ENCODE measurements at places on chromosomes 1 and 21. TPM values are rescaled to one million over a fixed set of nuclear protein-coding genes. Genes with fewer than 3 reads are reported as not detected.

VPS13D gene
- 40.0 TPM for total RNA-seq

OPRD1 gene
- total RNA-seq: not detected

BRDT gene
- total RNA-seq: not detected

IFI6 gene
- 68.4 TPM for total RNA-seq

SEC16B gene
- total RNA-seq: 1.0 TPM

GRCh38 chr1:202967684-202968281, 726 bp upstream of the CYB5R1 start:
- no peaks in the 10 kb centered on the region for H3K27me3 ChIP-seq
- H3K4me1 ChIP-seq: peaks cover 9% of the 10 kb centered on the region
- no peak overlapping the region for H3K27ac ChIP-seq
- peak overlapping the region; percentile 65 for H3K4me3 ChIP-seq
- peaks cover 5% of the 10 kb centered on the region for H3K36me3 ChIP-seq
- DNase-seq: no peak

DNA sequence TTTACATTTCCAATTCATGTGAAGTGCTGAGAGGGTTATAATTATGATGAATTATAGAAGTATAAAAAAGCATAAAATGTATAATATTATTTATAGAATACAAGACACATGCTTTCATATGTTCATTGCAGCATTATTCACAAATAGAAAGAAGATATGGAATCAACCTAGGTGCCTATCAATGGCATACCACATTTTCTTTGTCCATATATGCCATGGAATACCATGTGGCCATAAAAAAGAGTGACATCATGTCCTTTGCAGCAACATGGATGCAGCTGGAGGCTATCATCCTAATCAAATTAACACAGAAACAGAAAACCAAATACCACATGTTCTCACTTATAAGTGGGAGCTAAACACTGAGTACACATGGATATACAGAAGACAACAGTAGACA, 85.1 kb upstream of the C1orf105 start:
- DNase-seq: no peak
- no peaks in the 10 kb centered on the region for H3K36me3 ChIP-seq
- no peaks in the 10 kb centered on the region for H3K4me1 ChIP-seq
- H3K27ac ChIP-seq: no peak overlapping the region
- no peak overlapping the region for H3K4me3 ChIP-seq
- H3K27me3 ChIP-seq: no peaks in the 10 kb centered on the region

DNA sequence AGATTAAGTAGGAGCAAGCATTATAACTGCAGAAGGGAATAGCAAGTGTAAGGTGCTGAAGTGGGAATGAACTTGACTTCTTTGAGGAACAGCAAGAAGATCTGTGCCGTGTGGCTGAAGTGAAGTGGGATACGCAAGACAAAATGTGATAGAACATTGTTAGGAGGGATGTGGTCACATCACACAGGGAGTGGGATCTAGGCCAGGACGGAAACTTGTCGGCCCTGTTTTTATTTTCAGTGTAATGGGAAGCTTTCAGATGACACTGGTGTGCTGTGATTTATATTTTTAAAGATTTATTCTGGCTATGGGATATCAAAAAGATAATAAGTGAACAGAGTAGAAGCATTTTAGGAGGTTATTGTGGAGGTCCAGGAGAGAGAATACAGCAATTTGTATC, 116.4 kb downstream of the PLA2G4A start:
- DNase-seq: no peak
- no peak overlapping the region for H3K4me3 ChIP-seq
- no peaks in the 10 kb centered on the region for H3K27me3 ChIP-seq
- H3K4me1 ChIP-seq: no peaks in the 10 kb centered on the region
- H3K36me3 ChIP-seq: no peaks in the 10 kb centered on the region

DNA sequence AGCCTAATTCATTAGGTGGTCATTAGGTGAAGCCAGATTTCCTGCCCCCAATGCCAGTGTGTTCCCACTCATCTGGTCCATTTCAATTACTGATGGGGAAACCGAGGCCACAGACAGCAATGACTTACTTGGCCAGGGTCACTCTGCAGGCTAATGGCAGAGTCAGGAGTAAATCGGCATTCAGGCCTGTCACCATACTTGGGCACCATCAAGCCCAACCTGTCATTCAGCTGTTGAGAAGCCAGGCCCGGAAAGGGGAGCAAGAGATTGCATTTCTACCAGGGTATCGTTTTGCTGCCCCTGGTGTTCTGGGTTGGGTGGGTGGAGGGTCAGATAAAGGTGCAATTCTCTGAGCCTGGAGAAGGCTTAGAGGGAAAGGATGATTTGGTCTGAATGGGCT, 8.0 kb upstream of the TMEM61 start:
- H3K27ac ChIP-seq: no peak overlapping the region
- no peak overlapping the region for H3K4me3 ChIP-seq
- no peaks in the 10 kb centered on the region for H3K4me1 ChIP-seq
- no peaks in the 10 kb centered on the region for H3K36me3 ChIP-seq
- no peaks in the 10 kb centered on the region for H3K27me3 ChIP-seq
- no peak for DNase-seq

- H3K27me3 ChIP-seq: no peaks in the 10 kb centered on the region
- H3K27ac ChIP-seq: no peak overlapping the region
- H3K36me3 ChIP-seq: no peaks in the 10 kb centered on the region
- peak; percentile 74 for DNase-seq
Measured at GRCh38 chr21:35026617-35027562, 22.2 kb downstream of the RUNX1 start.

- H3K27me3 ChIP-seq: no peaks in the 10 kb centered on the region
- H3K36me3 ChIP-seq: peaks cover 3% of the 10 kb centered on the region
- peak; percentile 89 for DNase-seq
- peak overlapping the region; percentile 97 for H3K4me3 ChIP-seq
- H3K27ac ChIP-seq: peak overlapping the region; percentile 98
Measured at GRCh38 chr1:172143384-172144055, 277.0 kb upstream of the C1orf105 start.

DNA sequence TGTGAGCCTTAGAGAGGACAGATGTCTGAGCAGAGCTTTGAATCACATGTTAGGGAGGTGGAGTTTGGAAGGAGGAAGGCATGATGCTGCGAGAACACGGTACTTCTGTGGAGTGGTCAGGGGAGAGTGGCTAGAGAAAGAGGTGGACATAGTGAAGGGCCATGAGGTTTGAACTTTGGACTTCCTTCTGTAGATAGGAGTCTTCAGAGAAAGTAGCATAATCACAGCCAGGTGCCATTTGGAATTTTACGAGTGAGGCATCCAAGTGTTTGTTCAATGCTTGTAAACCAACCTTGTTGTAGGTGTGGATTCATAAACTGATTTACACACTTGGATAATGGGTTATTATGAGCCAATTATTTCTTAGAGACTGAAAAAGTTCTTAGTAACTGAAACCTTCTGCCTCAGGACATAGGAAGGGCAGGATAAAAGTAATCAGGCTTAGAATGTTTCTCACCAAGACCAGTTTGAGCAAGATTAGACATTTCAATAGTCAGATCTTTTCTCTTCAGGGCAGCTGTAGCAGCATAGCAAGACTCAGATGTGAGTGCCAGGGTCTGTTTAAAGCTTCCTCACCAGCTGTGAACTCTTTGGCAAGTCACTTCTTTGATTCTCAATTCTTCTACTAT, 83.5 kb upstream of the HMCN1 start:
- no peak for DNase-seq
- no peaks in the 10 kb centered on the region for H3K27me3 ChIP-seq
- H3K36me3 ChIP-seq: no peaks in the 10 kb centered on the region
- no peaks in the 10 kb centered on the region for H3K4me1 ChIP-seq

- H3K36me3 ChIP-seq: no peaks in the 10 kb centered on the region
- H3K4me1 ChIP-seq: peaks cover 2% of the 10 kb centered on the region
- peaks cover 2% of the 10 kb centered on the region for H3K27me3 ChIP-seq
- no peak for DNase-seq
- H3K4me3 ChIP-seq: no peak overlapping the region
- H3K27ac ChIP-seq: no peak overlapping the region
Measured at GRCh38 chr1:110242731-110243130, 32.6 kb downstream of the KCNC4 start.

- H3K4me3 ChIP-seq: peak overlapping the region; percentile 28
- no peaks in the 10 kb centered on the region for H3K27me3 ChIP-seq
- H3K4me1 ChIP-seq: peaks cover 54% of the 10 kb centered on the region
- peak; percentile 91 for DNase-seq
- peak overlapping the region; percentile 97 for H3K27ac ChIP-seq
- no peaks in the 10 kb centered on the region for H3K36me3 ChIP-seq
Measured at GRCh38 chr1:18948913-18949685, 7.4 kb downstream of the IFFO2 start.

DNA sequence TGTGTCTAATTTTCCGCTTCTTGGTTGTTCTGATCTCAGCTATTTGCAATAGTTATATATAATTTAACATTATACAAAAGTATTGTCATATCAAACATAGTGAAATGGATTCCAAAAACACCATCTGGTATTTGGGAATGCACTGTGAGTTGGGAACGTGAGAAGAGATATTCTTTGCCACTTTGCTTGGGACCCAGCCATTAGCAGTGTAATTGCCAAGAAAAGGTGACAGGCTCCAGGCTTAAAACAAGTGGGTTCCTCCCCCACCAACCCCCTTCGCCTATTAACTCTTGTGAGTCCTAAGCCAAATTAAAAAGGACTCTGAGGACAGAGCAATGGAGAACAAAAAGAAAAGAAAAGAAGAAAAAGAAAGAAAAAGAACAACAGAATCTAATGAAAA, 186.7 kb upstream of the NFIA start:
- no peaks in the 10 kb centered on the region for H3K4me1 ChIP-seq
- no peaks in the 10 kb centered on the region for H3K27me3 ChIP-seq
- H3K27ac ChIP-seq: no peak overlapping the region
- H3K4me3 ChIP-seq: no peak overlapping the region
- no peak for DNase-seq
- H3K36me3 ChIP-seq: no peaks in the 10 kb centered on the region
